Kasumi-1 (cell line): ENCODE measurements at places on chromosomes 7 and 10.

- peak; percentile 13 for DNase-seq
Measured at GRCh38 chr10:55550236-55550635, 749.2 kb upstream of the PCDH15 start.

- no peak for DNase-seq
Measured at GRCh38 chr7:142405122-142405765, 147.4 kb upstream of the PRSS58 start.

GRCh38 chr10:126945351-126946030 lies 40.3 kb downstream of the DOCK1 start:
- DNase-seq = no peak

- DNase-seq = no peak
Measured at GRCh38 chr7:111140091-111140865, 49.4 kb downstream of the LRRN3 start.

DNA sequence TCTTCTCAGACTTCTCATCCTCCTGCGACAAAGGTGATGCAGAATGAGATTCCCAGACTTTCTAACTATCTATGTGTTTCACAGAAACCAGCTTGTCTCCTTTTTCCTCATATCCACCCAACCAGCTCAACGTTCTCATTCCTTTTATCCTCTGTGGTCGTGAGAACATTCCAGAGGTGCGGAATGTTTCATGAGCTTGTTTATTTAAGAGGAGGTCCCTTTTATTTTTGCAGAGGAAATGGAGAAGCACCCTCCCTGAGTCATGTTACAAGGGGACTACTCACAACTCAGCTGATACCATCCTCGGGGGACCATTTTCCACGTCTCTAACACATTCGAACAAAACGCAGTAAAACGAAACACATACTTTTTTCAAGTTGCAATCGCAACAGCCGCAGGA lies 93.2 kb downstream of the ZRANB1 start:
- DNase-seq = no peak

DNA sequence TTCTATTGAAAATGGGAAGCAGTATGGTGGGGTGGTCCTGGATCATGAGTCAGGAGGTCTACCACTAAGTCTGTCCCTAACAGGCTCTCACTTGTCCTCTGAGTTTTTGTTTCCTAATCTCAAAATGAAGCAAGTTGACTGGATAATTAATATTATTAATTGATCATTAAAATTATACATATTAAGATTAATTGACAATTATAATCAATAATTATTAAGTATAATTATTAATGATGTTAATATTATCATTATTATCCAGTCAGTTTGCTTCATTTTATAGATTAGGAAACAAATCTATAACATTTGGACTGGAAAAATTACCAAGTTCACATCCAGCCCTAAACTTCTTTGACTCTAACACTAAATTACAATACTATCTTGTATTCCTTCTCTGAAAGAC lies 174.2 kb upstream of the KMT2E start:
- no peak for DNase-seq

DNA sequence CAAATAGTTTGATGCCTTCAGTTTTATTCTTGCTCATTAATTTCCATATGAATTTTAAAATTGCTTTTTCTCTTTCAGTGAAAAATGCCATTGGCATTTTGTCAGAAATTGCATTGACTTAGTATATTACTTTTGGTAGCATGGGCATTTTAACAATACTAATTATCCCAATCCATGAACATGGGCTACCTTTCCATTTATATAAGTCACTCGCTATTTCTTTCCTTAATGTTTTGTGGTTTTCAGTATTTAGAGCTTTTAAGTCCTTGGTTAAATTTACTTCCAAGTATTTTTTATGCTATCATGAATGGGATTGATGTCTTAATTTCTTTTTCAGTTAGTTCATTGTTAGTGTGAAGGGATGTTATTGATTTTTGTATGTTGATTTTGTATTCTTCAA lies 297.4 kb downstream of the ATRNL1 start:
- DNase-seq = no peak

- no peak for DNase-seq
Measured at GRCh38 chr7:66639773-66640172, 11.1 kb downstream of the KCTD7 start.

GRCh38 chr7:37371755-37372154 lies 76.9 kb downstream of the ELMO1 start:
- no peak for DNase-seq

DNA sequence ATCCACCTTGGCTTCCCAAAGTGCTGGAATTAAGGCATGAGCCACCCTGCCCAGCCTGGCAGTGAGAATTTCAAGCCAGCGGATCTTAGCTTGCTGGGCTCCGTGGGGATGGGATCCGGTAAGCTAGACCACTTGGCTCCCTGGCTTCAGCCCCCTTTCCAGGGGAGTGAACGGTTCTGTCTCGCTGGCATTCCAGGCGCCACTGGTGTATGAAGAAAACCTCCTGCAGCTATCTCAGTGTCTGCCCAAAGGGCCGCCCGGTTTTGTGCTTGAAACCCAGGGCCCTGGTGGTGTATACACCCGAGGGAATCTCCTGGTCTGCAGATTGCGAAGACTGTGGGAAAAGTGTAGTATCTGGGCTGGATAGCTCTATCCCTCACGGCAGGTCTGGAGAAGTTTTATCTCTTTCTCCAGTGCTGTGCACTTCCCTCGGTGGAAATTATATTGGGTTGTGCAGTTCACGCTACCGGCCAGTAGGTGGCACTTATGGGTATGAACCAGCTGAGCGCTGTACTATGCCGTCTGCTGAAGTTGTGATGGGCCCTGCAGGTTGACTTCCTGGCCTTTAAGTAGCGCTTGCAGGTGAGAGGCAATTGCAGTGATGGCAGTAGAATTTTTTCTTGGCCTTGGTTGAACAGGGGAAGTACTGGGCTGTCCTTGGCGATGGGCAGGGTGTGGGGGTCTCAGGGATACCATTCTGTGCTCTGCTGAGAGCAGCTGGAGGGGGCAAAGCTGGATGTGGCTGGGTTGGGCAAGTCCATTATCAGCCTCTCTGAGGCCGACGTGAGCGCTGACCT lies 138.0 kb upstream of the MTPN start:
- DNase-seq = peak; percentile 56

GRCh38 chr10:86317949-86318725 lies 48.5 kb downstream of the GRID1 start:
- DNase-seq = no peak

DNA sequence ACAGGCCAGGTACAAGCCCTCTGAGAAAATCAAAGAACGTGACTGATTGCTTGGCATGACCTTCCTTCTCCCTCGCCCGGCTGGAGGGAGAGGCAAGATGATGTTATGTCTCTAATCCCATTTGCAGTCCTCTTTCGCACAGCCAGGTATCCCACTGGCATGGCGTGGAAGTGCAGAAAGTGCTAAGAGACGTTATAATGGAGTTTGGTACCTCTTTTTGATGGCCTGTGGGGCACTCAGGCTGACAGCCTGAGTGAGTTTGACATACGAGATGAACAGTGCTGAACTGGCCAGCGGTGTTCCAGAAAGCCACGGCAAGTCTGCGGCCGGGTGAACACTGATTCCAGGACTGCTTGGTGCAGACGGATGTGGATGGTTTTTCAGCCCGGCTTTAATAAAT lies 241.6 kb downstream of the RAB11FIP2 start:
- no peak for DNase-seq

- DNase-seq = no peak
Measured at GRCh38 chr10:59508296-59508695, 145.9 kb upstream of the FAM13C start.

- no peak for DNase-seq
Measured at GRCh38 chr10:96439725-96440124, 74.0 kb downstream of the TLL2 start.

DNA sequence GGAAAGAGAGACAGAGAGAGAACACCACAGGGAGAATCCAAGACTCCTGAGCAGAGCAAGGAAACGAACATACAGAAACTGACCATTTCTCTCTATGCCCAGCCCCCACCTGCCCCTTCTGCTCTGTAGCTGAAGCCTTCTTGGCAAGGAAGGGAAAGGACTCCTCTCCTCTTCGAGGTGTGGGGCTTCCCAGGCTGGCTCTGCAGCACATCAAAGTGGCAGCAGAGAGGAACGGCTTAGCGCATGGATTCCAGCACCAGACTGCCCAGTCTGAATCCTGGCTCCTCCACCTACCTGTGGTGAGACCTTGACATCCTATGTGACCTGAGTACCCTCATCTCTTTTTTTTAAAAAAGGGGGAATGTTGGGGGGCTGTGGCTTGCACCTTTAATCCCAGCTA lies 69.4 kb downstream of the SH3PXD2A start:
- DNase-seq = no peak

GRCh38 chr7:52648872-52649271 lies 386.6 kb upstream of the POM121L12 start:
- DNase-seq = no peak

GRCh38 chr7:77859343-77859742 lies 60.8 kb downstream of the PHTF2 start:
- no peak for DNase-seq

GRCh38 chr7:105538339-105538738 lies 6.3 kb downstream of the RINT1 start:
- DNase-seq = no peak

GRCh38 chr7:22549051-22549450 lies 49.1 kb upstream of the STEAP1B start:
- no peak for DNase-seq

- DNase-seq = peak; percentile 84
Measured at GRCh38 chr10:71270301-71271220, 48.5 kb upstream of the SLC29A3 start.

- DNase-seq = no peak
Measured at GRCh38 chr10:117694190-117694589, 151.6 kb downstream of the EMX2 start.

- DNase-seq = peak; percentile 21
Measured at GRCh38 chr10:118669020-118669791, 73.8 kb upstream of the PRLHR start.

DNA sequence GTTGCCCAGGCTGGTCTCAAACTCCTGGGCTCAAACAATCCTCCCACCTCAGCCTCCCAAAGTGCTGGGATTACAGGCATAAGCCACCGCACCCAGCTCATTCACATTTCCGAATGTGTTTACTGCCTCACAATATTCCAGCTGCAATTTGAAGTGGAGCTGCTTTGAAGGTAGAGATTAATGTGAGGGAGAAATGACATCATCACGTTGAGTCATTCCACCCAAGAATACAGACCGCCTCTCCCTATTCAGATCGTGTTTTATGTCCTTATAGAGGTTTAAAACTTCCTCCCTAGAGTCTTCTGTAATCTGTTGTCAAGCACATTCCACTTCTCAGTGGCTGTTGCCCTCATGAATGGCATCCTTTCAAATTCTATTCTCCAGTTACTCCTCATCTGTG lies 100.4 kb upstream of the PDGFA start:
- DNase-seq = no peak

DNA sequence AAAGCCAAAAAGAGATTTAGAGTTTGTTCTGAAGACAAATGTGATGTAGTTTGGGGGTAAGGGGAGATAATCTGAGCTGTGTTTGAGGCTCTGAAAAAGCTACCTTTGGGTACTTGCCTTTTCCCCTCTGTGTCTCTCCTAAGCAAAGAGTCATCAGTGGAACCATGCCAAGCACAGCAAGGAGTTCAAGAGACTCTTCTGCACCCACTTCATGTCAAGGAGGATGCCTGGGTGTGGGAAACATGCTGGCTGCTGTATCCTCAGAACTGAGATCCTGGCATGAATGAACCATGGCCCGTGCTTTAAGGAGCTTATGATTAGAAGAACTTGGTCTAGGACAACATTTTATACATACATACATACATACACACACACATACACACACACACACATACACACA lies 142.9 kb downstream of the NOC3L start:
- no peak for DNase-seq

- DNase-seq = no peak
Measured at GRCh38 chr10:130010653-130011052, 46.6 kb upstream of the EBF3 start.
